ENCODE measurements at places on chromosomes 5 and 9.
A peak's percentile ranks its signal among the peaks of the same experiment; 100 is the strongest.

DNA sequence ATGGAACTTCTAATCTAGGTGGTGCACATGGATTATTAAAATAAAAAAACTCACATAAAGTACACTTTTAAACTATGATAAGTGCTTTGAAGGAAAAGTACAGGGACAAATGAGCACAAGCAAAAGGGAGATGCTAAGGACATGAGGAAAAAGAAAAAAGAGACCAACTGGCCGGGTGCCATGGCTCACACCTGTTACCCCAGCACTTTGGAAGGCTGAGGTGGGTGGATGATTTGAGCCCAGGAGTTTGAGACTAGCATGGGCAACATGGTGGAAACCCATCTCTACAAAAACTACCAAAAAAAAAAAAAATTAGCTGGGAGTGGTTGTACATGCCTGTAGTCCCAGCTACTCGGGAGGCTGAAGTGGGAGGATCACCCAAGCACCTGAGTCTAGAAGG is 67.1 kb downstream of the SH3TC2 start:
- DNase-seq: no peak

DNA sequence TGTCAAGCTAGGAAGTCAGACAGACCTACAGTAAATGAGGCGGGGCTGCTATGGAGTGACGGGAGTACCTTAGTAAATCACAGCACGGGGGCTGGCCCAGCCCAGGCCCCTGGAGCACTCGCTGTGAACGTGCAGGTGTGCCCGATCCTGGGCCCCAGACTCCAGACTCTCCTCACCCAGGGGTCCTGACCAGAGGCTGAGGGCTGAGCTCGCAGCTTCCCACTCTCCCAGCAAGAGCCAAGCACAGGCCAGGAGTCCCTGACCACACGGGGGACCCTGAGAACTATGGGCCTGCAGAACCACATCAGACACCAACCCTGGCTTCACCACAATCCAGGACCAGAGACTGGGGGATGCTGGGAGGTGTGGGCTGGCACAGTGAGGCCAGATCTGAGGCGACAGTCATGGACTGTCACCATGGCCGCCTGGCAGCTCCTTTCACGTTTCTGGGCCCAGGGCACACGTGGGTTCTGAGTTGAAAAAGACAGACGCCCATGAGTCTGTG is 73.4 kb downstream of the ADAMTS2 start:
- DNase-seq: no peak

- no peak for DNase-seq
Observed at GRCh38 chr5:174832025-174832424, 107.6 kb downstream of the MSX2 start.

DNA sequence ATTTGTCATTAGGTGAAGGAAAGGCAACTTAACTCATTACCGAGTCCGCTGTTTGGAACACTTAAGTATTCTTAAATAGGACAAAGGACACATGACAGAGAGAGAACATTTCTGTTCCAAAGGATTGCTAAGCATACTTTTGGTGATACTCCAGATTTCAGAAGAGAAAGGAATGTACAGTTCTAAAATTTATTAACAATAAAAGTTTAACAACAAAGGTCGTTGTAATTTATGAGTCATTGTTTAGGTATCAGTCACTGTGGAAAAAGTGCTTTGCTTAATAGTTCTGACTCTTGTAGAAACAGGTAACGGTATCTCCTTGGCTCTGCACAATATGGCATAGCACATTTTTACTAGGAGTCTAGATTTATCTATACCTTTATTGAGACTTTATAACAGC is 36.3 kb upstream of the PAM start:
- no peak for DNase-seq

DNA sequence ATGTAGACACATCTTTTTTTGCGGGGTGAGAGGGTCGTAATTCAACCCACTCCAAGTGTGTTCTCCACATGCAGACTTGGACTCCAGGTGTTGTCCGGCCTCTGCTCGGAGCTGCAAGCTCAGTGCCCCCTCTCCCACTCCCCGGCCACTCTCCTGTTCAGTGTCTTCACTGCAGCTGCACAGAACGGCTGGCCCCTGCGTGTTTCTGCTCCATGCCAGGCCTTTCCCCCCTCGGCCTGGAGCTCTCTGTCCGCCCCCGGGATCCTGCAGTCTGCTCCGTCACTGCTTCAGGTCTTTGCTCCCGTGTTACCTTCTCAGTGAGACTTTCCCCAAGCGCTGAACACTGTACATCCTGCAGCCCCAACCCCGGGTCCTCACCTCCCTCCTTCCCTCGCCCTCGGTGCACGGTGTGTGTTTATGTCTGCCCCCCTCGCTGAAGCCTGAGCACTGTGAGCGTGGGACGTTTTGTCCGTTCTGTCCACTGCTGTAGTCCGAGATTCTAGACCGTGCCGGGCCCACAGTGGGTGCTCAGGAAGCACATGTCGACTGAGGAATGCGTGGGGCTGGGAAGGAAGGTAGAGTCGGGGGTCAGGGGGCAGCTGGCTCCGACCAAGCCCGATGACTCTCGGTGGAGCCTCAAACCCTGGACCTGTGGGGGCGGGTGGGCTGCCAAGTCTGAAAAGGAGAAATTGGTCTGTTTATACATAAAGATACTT is 26.4 kb upstream of the GFPT2 start:
- no peak for DNase-seq

DNA sequence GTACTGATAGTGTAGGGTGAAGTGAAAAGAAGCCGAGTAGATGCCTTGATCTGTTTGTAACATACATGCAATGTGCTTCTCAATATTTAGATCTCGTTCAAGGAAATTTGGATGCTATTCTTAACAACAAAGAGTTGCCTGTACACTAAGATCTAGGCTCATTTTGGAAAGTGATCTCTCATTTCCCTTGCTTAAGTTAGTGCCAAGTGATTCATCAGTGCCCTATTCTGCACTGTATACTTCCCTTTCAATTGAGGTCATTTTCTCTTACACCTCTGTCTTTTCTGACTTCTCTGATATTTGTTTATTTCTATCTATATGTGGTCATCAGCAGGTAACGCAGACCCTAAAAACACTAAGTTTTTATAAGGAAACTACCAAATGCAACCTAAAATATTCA is 528.6 kb upstream of the PTPRD start:
- no peak for DNase-seq

- DNase-seq: no peak
Observed at GRCh38 chr5:125408448-125409233, 662.2 kb upstream of the ZNF608 start.

GRCh38 chr5:178153530-178154340 is at the start of gene NHP2:
TSS of gene NHP2 (minus strand) at chr5:178153885. CDS start at chr5:178153817, 68 bp downstream.
- peak; percentile 96 for DNase-seq

GRCh38 chr9:134602547-134603362 is 38.8 kb upstream of the COL5A1 start:
- no peak for DNase-seq

- DNase-seq: no peak
Observed at GRCh38 chr5:96517295-96517694, 84.2 kb upstream of the PCSK1 start.

DNA sequence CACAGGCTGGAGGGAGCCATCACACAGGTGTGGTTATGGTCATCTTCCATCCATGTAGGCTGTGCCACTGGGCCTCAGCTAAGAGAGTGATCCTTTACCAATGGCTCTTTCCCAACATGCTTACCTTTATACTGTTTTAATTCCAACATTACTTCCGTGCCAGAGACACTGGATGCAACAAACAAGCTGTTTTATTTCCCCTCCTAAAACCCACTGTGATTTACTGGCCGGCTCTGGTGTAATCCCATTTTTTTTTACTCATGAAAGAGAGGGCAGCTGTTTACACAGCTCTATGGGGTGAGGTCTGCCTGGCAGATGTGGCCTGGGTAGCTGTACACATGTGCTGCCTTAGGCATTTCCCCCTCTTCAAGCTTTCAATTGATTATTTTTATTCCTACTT is 58.5 kb downstream of the MACROH2A1 start:
- no peak for DNase-seq

DNA sequence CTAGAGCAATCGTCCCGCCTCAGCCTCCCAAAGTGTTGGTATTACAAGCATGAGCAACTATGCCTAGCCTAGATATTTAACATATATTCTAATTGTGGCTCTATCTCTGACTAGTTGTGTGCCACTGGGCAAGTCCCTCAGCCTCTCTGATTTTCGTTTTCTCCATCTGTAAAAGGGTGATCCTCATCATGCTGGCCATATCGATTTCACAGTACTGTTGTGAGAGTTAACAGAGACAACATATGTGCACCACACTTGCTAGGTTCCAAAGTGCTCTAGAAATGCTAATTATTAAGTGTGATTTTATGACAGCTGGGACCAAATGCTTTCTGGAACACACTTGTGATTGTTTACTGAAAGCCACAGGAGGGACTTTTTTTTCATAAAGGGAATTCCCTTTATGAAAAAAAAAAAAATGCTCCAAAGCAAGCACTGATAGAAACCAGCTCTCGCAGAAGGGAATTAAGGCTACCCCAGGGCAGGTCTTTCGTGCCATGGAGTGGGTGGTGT is 78.5 kb upstream of the EPB41L4B start:
- no peak for DNase-seq

DNA sequence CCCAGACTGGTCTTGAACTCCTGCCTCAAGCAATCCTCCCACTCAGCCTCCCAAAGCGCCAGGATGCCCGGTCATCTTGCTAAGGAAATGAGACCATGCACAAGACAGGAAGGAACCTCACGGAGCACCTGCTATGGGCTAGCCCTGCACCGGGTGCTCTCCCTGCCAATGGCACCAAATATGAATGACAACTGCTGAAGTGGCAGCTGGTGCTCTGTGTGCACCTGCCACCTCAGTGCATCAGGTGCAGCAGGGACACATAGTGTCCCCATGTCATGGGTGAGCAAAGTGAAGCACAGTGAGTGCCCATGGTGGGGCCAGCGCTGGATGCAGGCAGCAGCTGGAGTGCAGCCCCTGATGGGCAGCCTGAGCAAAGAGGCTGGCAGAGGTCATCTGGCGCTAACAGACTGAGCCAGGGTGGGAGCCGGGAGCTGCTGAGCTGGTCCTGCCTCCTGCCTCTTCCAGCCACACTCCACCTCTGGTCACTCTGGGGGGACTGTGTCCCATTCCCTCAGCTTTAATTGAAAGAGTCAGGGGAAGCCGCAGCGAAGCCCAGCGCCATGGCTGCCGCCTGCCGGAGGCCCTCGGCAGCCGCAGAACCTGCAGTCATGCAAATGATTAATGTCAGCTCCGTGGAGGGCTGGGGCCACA is 46.4 kb downstream of the BARX1 start:
- DNase-seq: no peak

- no peak for DNase-seq
Observed at GRCh38 chr5:157485811-157486210, 25.8 kb downstream of the NIPAL4 start.

DNA sequence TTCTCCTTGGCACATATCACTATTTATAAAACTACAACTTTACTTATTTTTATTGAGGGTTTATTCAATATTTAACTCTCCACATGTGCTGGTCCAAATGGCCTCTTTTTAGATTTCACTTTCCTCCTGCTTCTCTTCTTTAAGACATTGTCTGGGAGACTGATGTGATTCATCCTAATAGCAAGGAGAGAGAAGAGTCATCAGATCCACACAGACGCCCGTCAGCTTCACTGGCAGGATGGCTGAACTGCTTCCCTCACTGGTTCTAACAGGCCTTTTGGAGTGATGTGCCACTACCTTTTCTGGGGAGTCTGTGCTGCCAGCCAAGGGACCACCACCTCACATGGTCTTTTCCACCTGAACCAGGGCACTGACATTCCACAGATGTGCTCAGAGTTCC is 16.5 kb upstream of the ROR2 start:
- no peak for DNase-seq

DNA sequence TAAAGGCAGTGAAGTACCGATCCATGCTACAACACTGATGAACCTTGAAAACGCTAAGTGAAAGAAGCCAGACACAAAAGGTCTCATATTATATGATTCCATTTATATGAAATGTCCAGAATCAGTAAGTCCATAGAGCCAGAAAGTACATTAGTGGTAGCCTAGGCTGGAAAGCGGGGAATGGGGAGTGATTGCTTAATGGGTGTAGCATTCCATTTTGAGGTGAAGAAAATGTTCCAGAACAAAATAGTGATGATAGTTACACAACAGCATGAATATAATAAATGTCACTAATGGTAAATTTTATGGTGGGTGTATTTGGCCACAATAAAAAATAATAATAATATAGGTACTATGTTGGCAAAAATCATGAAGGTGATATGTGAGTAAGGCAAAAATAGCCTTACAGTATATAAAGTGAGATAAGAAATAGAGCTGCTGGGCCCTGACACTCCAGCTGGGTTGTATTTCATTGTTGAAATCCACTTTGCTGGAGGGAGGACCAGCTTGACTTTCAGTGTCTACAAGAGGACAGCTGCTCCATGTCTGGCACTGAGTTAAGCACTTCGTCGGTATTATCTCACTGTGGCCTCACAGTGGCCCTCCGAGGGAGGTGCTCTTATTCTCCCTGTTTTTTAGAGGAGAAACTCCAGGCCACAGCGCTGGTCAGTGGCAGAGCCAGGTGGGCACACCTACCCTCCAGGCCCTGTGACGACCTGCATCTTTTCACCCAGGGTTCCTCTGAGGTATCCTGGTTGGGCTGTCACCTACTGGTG is 22.4 kb upstream of the ANGPTL2 start:
- DNase-seq: no peak

DNA sequence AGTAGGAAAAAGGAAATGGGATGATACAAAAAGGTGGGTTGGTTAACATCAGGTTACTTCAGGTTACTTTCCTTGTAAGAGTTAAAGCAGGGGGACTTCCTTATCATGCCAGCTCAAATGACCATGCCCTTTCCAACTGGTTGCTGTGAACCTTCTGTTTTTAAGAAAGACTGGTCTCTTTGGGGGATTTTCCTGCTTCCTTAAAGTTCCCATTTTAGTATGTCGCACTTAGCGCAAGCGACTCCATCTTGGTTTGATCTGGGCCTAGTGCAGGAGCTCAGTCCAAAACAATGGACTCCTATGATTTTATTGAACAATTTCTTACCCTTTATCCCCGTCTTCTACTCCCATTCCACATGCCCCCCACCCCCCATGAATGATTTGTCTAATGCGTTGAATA is 169.8 kb downstream of the INSYN2B start:
- no peak for DNase-seq

GRCh38 chr5:167798448-167798847 is 493.0 kb upstream of the WWC1 start:
- DNase-seq: no peak

GRCh38 chr9:95009459-95009858 is 283.0 kb downstream of the AOPEP start:
- no peak for DNase-seq

All from stimulated activated CD8-positive, alpha-beta memory T cell treated with anti-CD3 and anti-CD28 coated beads, Interleukin-4, amount 100 ng/mL, for 4 hours (primary cell).